ENCODE measurements at places on chromosomes 7 and 10.

GRCh38 chr7:28406192-28406591, 6.1 kb upstream of the CREB5 start:
- DNase-seq = peak; percentile 54

DNA sequence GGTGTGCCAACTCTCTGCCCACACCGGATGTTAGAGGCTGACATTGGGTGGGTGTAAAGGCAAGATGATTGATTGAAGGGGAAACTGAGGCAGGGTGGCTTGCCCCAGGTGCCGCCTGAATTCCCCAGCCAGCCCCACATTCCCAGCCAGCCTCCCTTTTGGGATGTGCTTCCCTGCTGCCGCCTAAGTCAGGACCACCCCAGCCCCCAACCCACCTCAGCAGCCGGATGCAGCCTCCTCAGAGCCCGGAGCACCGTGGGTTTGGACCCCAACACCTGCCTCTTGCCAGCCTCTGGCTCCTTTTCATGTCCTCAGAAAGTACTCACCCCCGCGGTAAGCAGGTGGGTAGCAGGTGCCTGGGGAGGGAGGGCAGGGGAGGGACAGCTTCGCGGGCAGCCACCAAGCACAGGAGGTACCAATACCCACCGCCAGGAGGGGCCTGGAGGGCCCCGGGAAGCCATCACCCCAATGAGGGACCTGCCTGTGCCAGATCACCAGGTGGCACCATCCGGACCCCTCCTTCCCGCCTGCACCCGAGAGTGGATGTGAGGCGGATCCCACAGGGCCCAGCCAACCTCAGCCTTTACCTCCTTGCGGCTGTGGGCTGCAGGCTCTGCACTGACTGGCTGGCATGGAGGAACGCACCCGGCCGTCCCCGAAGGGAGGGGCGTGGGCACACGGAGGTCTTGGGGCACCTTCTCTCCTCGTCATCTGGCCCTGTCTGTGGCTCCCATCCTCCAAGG, 60.5 kb downstream of the PWWP2B start:
- no peak for DNase-seq

DNA sequence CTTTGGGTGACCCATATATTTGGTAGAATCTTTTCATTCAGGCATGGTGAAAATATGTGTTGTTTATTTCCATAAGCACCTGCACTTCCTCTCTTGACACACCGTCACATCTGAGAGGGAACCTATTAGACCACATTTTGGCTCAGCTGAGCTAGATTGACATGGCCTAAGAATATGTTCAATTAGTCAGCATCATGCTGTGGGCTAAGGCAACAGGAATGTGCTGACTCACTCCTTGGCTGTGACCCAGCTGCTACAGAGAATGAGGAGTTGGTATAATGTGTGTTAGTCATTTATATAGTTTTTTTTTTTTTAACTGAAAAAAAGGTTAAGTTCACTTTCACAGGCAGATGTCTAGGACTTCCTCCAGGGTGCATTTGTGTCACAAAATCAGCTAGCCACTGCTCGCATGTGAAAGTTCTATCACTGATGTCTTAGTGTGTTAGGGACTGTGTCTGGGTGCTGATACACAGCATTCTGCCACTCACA, 180.6 kb downstream of the SEMA3E start:
- DNase-seq = peak; percentile 78

DNA sequence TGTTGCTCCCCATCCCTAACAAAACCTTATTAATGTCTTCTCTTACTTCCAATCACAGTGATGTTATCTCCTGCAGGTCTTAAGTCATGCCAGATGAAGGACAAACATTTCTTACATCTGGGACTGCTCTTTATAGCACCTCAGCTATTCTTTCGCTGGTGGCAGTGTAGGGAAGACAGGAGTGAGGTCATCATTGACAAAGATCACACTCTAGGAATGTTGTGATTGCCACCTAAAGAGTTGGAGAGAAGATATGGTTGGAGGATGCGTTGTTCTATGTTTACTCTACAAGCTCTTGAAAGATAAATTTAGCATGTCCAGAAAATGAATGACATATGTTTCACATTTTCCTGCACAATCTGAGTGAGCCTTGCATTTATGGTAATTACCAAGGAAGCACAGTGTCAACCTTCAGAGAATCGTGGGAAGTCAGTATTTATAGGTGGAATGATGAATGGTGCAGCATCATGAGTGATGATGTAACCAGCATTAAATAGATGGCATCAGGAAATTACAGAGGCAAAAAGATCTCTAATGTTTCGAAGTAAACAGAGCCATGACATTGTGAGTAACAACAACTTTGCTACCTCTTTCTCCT, 188.1 kb upstream of the STEAP1 start:
- no peak for DNase-seq

DNA sequence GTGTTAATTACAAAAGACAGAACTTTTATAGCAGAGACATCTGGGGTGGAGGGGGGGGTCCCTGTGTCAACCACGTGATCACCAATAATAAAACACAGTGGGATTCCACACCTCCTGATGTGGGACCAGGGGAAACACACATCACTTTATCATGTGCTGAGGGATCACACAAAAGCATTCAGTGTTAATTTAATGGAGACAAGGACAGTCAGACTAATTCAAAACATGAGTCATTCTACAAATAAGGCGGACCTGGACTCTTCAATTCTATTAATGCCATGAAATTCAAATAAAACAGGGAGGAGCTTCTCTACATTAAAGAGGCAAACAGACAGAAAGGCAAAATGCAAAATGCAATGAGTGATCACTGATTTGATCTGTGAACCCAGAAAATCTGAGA, 67.3 kb upstream of the PFKP start:
- no peak for DNase-seq

DNA sequence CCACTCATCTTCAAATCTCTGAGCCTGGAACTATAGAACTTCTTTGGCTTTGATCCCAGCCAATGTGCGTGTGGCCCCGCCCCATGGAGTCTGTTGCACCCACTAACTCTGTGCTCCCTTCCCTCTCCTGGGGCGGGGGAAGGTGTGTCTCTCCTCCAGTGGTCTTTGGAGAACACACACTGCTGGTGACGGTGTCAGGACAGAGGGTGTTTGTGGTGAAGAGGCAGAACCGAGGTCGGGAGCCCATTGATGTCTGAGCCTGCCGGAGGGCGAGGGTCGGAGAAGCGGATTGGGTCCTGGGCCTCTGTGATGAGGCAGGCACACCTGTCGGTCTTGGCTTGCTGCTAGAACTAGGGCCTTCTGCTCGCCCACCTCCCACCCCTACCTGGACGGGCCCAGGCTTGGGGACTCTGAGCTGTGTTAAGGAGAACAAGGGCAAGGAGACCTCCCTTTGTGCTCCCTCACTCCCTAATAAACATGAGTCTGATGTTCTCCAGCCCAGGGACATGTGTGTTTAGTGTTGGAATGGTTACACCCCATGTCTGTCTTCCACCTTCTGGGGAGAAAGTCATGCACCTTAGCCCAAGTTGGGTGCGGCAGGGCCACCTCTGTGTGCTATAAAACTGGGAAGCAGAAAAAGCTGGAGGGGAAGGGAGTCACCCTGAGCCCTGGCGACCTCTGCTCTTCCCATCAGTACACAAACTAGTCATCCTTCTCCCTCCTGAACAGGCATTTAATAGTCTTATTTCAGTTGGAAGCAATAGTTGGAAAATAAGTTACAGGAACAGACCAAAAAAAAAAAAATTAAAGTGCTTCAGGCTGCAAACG, 4.6 kb downstream of the TRAPPC14 start:
- DNase-seq = no peak

- DNase-seq = no peak
Measured at GRCh38 chr10:13347500-13348156, 465 bp downstream of the SEPHS1 start.

GRCh38 chr7:137342828-137343261, 688 bp downstream of the PTN start:
- DNase-seq = no peak

- DNase-seq = no peak
Measured at GRCh38 chr10:18635995-18636394, 15.4 kb downstream of the NSUN6 start.

DNA sequence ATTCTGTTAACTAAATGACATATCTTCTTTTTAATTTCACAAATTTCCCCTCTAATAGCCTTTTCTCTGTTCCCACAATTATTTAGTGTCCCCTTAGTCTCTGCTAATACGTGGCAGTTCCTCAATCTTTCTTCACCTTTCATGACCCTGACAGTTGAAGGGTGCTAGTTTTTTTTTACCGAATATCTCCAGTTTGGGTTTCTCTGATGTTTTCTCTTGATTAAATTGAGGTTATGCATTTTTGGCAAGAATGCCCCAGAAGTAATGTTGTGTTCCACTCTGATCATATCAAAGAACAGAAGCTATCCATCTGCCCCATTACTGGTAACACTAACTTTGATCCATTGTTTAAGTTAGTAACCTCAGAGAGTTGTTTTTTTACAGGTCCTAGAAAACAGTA, 133.6 kb upstream of the ASAH2 start:
- no peak for DNase-seq

DNA sequence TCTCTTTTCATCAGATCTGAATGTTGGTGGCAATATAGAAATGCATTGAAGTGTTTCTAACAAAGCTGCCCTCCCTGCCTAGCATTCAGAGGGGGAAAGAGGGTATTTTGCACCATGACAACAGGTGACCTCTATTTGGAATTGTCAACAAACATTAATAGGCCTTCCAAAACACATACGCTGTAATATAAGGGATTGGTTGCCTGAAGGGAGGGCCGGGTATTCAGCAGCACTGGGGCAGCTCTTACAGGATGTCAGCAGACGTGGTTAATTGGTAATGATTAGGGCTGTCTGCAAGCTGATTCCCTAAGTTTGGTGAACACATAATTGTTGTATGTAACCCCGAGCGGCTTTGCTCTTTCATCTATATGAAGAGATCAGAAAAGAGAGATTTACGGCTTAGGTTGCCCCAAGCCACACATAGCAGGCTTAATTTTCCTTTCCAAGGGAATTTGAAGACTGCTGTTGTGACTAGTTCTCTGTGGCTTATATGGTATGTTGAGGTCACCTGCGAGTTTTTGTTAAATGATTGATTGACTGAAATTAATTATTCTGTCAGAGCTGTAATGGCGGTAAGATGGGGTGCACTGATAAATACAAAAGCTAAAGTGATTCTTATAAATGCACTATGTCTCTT, 759.3 kb downstream of the LRMDA start:
- DNase-seq = no peak

GRCh38 chr10:100192350-100192749, 6.5 kb upstream of the ERLIN1 start:
- DNase-seq = no peak

GRCh38 chr7:86643561-86644281, at the start of gene GRM3:
Gene GRM3, plus strand, starts transcription at chr7:86643909. Its CDS starts 121,237 bp downstream, at chr7:86765146.
- peak; percentile 80 for DNase-seq

DNA sequence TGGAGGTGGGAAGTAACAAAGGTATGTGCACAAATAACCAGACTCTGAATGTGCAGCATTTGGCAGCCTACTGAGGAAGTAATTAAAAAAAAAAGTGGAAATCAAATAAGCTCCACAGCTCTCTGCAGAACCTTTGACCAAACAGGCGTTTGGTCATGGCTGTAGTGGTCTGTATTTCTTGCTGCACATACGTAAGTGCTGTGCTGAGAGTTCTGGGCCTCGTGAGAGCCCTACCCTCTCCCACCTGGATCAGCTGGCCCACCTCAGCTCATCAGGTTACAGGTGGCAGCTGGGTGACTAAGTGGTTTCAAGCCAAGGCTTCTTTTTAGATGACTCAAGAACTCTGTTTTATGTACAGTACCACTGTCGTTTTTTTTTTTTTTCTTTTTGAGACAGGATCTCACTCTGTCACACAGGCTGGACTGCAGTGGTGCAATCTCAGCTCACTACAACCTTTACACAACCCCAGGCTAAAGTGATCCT, 178.2 kb upstream of the KLF6 start:
- no peak for DNase-seq

DNA sequence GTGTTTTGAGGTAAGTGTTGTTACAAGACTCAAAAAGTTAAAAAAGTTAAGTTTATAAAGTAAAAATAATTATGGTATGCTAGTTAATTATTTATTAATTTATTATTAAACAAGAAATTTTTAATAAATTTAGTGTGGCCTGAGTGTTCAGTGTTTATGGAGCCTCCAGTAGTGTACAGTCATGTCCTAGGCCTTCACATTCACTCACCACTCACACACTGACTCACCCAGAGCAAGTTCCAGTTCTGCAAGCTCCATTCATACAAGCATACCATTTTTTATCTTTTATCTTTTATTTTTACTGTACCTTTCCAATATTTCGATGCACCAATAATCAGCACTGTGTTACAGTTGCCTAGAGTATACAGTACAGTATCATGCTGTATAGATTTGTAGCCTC, 381.2 kb upstream of the MGMT start:
- no peak for DNase-seq

- peak; percentile 13 for DNase-seq
Measured at GRCh38 chr7:157498657-157499056, 161.9 kb downstream of the DNAJB6 start.

DNA sequence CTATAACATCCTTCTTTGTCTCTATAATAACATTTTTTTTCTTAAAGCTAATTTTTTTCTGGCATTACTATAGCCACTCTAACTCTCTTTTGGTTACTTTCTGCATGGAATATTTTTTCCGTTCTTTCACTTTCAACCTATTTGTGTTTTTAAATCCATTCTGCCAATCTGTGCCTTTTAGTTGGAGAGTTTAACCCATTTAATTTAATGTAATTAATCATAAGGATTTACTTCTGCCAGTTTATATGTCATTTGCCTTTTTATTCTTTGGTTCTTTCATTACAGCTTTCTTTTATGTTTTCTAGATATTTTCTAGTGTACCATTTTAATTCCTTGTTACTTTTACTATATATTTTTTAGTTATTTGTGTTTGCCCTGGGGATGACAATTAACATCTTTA, 78.6 kb downstream of the TMEM270 start:
- DNase-seq = no peak

DNA sequence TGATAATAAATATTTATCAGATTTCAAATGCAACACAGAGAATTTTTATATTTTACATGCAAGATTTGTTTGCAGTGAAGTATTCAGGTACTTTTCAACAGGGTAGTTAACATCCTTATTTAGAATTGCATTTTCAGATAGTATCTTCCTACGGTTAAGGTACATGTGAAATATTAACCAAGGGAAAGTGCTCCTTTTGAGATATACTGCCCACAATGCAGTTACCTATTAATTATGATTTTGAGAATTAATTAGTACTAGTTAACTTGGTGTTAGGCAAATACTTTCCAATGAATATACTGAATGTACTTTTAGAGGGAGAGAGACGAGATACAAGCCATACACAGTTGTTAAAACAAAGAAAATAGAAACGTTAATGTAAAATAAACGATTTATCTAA, 206.2 kb upstream of the YAE1 start:
- no peak for DNase-seq

- no peak for DNase-seq
Measured at GRCh38 chr10:79286318-79286951, 60.8 kb upstream of the PPIF start.

- DNase-seq = no peak
Measured at GRCh38 chr10:128776673-128777252, 650.5 kb upstream of the MKI67 start.

- DNase-seq = no peak
Measured at GRCh38 chr7:5708271-5708670, 73.2 kb downstream of the RNF216 start.

- no peak for DNase-seq
Measured at GRCh38 chr10:132600416-132600815, 62.8 kb downstream of the INPP5A start.

Data from H9 (cell line).